ENCODE measurements at places on chromosomes 16 and 17.

DNA sequence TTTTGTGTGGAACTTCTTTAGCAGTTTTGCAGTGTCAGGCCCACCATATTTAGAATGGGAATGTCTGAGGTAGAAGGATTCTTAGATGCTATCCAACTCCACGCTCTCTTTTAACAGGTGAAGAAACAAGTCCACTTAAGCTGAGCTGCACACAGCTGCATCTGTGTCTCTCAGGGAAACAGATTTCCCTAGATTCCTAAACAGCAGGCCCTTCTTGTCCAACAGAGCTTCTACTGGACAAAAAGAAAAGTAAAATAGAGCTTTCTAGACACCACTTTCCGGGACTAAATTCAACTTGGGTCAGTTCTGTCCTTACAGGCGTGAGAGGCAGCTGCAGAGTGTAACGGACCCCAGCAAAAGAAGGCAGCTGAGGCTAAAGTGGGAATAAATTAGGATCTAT is 51.7 kb downstream of the SNX11 start:
- no peak for DNase-seq

DNA sequence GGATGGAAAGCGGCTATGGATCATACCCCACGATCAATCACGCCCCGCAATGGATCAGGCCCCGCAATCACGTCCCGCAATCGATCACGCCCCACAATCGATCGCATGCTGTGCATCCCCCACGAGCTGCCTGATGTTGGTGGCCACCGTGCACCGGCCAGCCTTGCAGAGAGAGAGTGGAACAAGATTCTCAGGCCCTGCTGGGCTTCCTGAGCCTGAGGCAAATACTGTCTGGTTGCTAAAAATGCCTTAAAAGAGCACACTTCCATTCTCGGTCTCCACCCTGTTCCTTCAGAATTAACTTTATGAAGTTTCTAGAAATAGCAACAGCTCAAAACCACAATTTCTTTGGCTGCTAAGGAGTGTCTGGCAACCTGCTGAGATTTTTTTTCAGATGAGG is 81.5 kb downstream of the VPS53 start:
- no peak for DNase-seq

DNA sequence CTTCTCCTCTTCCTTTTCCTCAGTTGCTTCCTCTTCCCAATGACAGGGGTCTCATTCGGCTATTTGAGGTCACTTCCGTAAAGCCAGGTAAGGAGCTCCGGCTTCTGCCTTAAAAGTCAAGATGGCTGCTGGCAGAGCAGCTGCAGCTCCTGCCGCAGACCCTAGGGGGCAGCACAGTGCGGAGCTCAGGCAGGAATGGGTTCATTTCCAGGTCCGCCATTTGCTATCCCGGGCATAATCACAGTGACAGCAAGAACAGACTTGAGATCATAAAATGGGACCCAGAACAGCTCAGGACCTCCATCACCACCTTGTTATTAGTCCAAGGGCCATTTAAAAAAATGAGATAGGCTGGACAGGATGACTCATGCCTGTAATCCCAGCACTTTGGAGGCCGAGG is 199.5 kb downstream of the ZNF18 start:
- DNase-seq, result no peak

GRCh38 chr16:87723226-87723623 is 42.6 kb downstream of the KLHDC4 start:
- peak; percentile 81 for DNase-seq

GRCh38 chr16:64162613-64163375 is 959.1 kb downstream of the CDH11 start:
- DNase-seq, result no peak

- DNase-seq, result no peak
Observed at GRCh38 chr16:69924041-69924775, 26.9 kb upstream of the CLEC18A start.

DNA sequence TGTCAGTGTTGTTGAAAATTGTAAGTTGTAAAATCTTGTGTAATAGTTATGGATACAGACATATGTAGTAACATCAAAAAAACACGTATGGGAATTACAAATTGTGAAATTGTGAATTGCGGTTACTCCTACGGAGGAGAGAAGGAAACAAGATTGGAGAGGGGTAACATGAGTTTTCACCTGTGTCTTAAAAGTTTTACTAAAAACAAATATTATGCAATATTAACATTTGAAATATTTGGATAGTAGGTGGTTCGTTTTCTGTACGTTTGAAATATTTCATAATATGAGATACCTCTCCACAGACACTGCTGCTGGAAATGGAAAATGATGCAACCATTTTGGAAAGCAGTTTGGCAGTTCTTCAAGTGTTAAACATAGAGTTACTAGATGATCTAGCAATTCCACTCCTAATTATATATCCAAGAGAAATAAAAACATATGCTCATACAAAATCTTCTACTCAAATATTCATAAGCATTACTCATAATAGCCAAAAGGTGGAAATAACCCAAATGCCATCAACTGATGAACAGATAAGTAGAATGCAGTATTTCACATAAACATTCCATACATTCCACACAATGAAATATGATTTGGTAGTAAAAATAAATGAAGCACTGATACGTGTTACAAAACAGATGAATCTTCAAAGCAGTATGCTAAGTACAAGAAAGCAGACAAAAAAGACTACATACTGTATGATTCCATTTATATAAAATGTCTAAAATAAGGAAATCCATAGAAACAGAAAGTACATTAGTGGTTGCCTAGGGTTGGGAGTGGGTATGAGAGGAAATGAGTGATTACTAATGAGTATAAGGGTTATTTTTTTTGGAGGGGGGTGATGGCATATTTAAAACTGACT is 40.7 kb upstream of the ABCA10 start:
- no peak for DNase-seq

DNA sequence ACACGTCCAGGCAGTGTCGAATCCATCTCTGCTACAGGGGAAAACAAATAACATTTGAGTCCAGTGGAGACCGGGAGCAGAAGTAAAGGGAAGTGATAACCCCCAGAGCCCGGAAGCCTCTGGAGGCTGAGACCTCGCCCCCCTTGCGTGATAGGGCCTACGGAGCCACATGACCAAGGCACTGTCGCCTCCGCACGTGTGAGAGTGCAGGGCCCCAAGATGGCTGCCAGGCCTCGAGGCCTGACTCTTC is 7.2 kb upstream of the CD68 start:
- no peak for DNase-seq

GRCh38 chr16:2992383-2993081 is 12.3 kb upstream of the PKMYT1 start:
- DNase-seq, result no peak

- no peak for DNase-seq
Observed at GRCh38 chr17:36715951-36716350, 114.6 kb downstream of the MRM1 start.

DNA sequence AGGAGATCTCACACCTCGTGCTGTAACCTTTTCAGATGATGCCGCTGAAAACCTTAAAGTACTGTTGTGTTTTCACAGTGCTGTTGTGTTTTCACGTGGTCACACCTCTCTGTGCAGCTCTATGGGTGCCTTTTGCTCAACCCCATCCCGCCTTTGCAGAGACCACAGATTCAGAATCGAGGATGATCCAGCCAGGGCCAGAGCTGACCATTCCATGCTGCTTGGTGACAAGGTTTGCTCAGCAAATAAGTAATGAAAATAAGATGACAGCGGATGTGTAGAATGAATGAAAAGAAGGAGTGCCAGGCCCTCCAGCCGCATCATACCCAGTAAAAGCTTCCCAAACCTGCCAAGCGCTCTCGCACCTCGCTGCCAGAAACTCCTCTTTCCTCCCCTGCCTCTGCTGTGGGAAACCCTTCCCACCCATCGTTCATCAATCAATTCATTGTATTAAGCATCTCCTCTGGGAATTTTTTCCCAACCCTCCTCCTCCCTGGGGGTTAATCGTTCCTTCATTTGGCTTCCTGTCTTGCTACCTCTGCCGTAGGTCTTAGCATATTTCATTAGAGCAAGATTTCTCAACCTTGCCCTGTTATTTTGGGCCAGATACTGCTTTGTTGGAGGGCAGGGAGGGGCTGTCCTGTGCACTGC is 93.4 kb upstream of the CRHR1 start:
- no peak for DNase-seq

DNA sequence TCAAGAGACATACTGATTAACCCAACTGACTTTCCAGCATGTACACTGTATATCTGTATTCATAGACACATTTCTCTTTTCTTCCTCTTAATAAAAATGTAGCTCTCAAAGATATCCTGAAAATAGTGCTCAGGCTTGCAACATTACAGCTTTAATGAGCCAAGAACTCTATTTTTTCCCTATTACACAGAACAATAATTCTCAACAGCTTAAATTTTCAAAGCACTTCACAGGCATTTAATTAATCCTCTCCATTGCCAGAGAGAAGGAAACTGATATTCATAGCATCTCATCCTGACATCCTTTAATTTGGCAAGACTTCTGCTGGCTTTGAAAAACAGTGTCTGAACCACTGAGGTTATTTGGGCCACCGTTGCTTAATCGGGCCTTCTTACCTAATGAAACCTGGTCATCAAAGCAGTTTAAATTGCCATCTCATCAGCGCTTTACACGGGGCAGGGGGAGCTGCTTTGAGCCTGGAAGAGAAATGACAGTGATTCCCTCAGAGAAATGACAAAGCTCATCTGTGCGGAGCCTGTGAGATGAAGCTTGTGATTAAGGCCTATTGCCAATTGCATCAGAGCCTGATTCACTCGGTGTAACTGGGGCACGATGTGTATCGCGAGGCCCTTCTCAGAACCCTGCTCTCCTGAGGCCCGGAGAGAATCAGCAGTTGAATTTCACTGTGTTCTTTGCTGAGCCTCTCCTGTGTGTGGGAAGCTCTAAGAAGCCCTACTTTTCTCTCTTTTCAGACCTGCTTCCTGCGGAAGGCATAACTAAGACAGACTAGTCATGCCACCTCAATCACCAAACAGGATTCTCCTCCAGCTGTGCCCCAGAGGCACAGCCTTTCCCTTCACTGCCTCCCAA is 8.5 kb upstream of the SIAH1 start:
- DNase-seq, result peak; percentile 37

Data from non-pigmented ciliary epithelial cell (primary cell).